ENCODE measurements at places on chromosomes 6 and 20. TPM values are rescaled to one million over a fixed set of nuclear protein-coding genes. Genes with fewer than 3 reads are reported as not detected.

The SASH1 gene
- total RNA-seq = 64.5 TPM

The BPIFB1 gene
- total RNA-seq = 445 TPM

The KCNQ5 gene
- total RNA-seq = 5.7 TPM

The OSBPL2 gene
- 36.4 TPM for total RNA-seq

The MPIG6B gene
- total RNA-seq = 0.64 TPM

The CAGE1 gene
- total RNA-seq = not detected

The GNMT gene
- total RNA-seq = 1.0 TPM

The SIRPA gene
- total RNA-seq = 79.9 TPM

The MCM9 gene
- total RNA-seq = 28.6 TPM

The NEURL2 gene
- total RNA-seq = 8.3 TPM

The RAET1E gene
- total RNA-seq = 0.94 TPM

The HCRTR2 gene
- total RNA-seq = not detected

The TFAP2A gene
- total RNA-seq = 2.7 TPM

The SLC25A27 gene
- 99.3 TPM for total RNA-seq

The SLPI gene
- 451 TPM for total RNA-seq

The RBPJL gene
- total RNA-seq = not detected

The CHRNA4 gene
- 0.85 TPM for total RNA-seq

The FGD2 gene
- 24.2 TPM for total RNA-seq

The ID4 gene
- total RNA-seq = 66.5 TPM

The MAPK13 gene
- total RNA-seq = 73.3 TPM

The PREX1 gene
- total RNA-seq = 56.3 TPM

The TRAPPC3L gene
- 0.28 TPM for total RNA-seq

The SIGLEC1 gene
- total RNA-seq = 3.7 TPM

The RAET1L gene
- not detected for total RNA-seq

The IL17F gene
- total RNA-seq = not detected

The BMP6 gene
- 7.5 TPM for total RNA-seq

Data from lung (tissue), 17 donors.